ENCODE measurements at places on chromosomes 16 and 17.

- no peak for DNase-seq
These were observed 381.7 kb downstream of the ZFHX3 start for GRCh38 chr16:72666267-72666666.

DNA sequence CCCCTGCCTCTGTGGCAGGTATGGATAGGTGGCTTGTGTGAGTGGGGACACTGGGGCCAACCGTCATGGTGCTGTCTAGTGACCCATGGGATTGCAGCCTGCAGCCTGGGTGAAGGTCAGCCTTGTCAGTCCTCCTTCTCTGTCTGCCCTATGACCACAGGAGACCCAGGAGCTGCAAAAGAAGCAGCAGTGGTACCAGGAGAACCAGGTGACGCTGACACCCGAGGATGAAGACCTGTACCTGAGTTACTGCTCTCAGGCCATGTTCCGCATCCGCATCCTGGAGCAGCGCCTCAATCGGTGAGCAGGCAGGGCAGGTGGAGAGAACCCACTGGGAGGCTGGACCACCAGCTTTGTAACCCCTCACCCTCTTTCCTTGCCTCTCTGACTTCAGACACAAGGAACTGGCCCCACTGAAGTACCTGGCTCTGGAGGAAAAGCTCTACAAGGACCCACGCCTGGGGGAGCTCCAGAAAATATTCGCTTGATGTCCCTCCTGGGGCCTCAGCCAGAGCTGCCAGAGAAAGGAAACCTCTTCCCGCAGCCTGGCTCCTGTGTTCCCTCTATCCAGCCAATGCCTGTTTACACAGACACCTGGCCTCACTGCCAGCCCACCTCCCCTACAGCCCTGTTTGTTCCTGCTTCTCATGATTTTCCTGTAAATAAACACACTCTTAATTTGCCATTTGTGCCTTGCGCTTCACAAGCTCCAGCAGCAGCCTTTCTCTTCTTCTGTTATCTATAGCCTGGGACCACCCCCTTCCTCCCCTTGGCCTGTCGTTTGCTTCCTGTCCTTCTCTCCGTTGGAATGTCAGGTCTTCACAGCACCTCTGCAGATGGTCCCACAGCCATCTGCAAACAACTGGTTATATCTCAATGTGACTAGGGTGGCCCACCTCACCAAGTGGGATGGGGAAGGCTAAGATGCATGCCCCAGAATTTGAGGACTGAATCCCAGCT, 4.5 kb upstream of the KATNB1 start:
- no peak for DNase-seq

- no peak for DNase-seq
These were observed 23.6 kb downstream of the CA4 start for GRCh38 chr17:60173304-60173819.

DNA sequence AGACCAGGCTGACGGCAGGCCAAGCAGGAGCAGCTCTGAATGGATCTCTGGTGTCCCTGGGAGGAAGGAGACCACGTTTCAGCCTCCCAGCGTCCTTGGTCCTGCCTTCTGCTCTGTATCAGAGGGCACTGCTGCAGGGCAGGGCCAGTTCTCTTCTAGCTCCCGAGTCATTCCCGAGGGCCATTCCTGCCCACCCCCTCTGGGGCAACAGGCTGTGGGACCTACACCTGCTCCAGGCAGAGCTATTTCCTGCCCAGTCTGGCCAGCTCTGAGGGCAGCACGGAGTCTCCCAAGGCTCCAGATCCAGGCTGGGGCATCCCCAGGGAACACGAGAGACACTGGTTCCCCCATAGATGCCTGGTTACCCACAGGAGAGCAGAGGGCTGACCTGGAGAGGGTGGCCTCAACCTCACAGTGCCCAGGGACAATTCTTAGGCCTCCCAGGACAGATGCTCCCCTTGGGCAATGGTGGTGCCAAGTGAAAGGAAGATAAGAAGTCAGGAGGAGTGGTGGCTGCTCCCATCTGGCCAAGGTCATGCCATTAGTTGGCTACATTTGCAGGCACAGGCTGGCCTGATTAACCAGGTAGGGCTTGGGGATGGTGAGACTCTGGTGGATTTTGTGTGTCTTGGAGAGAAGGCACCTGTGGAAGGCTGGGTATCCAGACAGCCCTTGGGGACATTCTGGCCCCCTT, 2.0 kb downstream of the WFIKKN2 start:
- DNase-seq = no peak

- no peak for DNase-seq
These were observed 18.5 kb downstream of the ANKRD40 start for GRCh38 chr17:50689251-50689650.

DNA sequence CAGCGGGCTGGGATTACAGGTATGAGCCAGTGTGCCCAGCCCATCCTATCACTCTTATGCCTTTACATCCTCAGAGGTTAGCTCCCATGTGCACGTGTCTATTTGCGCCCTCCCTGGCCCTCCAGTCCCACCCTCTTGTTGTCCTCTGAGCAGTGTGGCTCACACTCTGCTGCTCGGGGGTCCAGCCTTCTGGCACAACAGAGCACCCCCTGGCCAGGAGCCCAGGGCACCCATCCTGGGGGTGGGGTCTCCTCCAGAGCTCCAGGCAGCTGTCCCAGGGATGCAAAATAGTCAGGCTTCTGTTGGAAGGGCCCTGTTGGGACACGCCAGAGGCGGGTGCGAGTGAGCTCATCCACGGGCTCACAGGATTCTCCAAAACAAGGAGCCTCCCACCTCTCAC, 11.7 kb upstream of the FAM83G start:
- DNase-seq = no peak

DNA sequence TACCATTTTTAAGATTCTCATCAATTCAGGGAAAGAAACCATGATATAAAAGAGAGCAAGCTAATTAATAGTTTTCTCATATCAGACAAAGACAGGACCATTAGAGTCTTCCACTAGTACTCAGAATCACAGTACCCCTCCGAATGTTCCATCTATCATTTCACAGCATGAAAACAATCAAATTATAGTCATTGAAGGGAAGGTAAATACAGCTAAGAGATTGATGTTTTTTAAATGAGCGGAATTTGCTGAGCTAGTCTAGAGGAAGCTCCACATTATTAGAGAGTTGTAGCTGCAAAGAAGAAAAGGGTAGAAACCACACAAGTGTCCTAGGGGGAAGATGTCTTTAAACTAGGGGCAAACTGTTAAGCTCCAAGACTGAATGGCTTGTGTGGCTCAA, 808.9 kb downstream of the CDH11 start:
- no peak for DNase-seq

GRCh38 chr17:40456396-40456951, 13.2 kb downstream of the IGFBP4 start:
- no peak for DNase-seq

- DNase-seq = no peak
These were observed 773 bp downstream of the CENPX start for GRCh38 chr17:82021900-82022309.

DNA sequence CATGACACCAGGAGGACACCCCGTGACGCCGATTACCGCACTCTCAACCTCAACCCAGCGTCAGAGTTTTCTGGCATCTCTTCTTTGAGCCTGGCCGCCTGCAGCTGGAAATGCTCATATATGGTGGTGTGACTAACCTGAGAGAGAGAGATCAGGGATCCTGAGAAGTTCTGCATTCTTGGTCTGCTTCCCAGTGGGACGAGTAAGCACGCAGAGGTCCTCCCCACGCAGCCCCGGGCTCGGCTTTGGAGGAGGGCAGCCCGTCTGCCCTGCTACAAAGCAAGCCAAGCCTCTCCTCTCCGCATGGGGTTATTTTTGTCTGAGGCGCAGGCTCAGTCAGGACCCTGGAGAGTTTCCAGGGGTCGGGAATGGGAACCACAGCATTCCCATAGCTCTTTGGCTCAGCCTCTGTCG, 16.5 kb downstream of the CRISPLD2 start:
- no peak for DNase-seq

- no peak for DNase-seq
These were observed 885 bp upstream of the VASN start for GRCh38 chr16:4370570-4371356.

DNA sequence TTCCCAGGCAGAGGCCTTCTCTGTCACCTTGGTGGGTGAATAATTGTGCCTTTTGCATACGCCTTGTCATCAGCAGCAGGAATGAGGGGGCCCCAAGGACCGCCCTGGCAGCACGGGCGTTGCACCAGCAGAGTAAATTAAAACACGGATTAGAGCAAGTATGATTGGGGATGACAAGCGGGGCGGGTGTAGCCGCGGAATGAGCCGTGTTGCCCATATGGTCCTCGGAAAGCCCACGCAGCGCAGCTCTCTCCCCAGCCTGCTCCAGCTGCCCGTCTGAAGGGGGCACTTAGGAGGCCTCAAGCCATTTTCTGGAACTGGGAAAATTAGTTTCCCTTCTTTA, 299.4 kb upstream of the IRX3 start:
- DNase-seq = no peak

Measured in GDM1 (cell line).